ENCODE measurements at places on chromosomes 5 and 9.

DNA sequence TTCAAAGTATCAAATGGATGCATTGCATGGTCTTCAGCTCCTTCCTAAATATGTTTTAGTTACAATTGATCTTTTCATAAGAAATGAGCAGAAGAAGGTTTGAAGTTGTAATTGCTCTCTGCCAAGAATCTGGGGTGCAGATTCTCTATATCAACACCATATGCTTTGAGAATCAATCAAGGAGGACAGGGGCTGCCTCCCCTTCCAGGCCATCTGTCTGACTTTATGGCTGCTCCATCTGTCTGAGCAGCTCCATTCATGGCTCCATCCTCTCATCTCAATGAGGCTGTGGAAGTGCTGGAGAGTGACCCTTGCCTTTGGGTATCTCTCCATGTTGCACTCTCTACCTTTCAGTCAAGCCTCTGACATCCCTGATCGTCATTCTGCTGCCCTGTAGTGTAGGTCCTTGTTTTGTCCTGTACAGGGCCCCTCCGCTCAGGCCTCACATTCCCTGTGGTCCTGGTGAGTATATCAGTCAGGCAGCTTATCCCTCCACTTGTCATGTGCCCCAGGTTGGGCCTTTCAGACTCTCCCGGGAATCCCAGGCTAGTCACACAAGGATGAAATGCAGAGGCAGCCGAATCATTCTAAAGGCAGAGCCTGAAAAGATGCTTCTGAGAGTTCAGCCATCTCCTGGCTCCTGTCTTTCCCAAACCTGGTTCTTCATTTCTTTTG lies 14.0 kb upstream of the SV2C start:
- no peak for DNase-seq

- DNase-seq: no peak
These were observed 2.0 kb downstream of the SEMA6A start for GRCh38 chr5:116572350-116573278.

- DNase-seq: no peak
These were observed 3.2 kb upstream of the TMEM268 start for GRCh38 chr9:114607671-114608524.

DNA sequence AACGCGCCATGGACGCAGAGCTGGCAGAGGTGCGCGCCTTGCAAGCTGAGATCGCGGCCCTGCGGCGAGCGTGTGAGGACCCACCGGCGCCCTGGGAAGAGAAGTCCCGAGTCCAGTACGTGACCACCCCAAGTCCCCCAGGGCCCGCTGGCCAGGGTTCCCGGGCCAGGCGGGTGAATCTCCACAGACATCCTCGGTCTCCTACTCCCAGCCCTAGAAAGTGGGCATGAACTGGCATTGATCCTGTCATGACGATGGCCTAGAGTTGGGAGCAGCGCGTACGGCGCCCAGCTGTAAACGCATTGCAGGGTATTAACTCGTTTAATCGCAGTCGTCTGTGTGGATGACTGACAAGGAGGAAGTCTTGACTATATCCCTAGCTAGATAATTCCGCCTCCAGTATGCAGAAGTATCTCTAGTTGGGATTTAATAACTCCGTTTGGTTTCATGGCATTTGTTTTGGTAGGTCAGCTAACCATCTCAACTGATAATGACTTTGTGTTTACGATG lies 293 bp downstream of the CENPP start:
- DNase-seq: no peak

- no peak for DNase-seq
These were observed 20.9 kb upstream of the ASPN start for GRCh38 chr9:92503156-92503555.

DNA sequence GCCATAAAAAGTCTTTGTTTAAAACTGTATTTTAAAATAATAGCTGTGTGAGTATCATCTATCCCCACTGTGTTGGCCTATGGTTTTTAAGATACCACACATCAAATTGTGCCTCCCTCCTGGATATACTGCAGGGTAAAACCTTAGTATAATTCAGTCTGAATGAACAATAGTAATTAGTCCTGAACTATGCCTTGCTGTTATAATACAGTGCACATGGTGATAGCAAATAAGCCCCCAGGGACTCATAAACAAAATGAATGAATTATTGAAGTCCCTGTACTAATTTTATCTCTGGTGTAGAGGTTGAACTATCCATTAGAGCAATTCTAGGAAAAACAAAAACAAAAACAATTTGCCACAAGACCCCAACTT lies 142.7 kb upstream of the ADAMTSL1 start:
- DNase-seq: no peak

DNA sequence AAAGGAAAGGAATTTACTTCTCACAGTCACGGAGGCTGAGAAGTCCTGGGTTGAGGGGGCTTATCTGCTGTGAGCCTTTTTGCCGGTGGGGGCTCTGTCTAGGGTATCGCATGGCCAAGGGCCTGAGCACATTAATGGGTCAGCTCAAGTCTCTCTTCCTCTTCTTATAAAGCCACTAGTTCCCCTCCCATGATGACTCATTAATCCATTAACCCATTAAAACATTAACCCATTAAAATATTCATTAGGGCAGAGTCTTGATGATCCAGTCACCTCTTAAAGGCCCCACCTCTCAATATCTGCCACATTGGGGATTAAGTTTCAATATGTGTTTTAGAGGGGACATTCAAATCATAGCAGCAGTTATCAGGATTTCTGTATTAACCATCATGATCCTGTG lies 406.3 kb downstream of the SPOCK1 start:
- DNase-seq: no peak
